Activated gamma-delta T cell treated with anti-CD3 and anti-CD28 coated beads, Interleukin-2, amount 50 U/mL, for 16 hours (primary cell): ENCODE measurements at places on chromosomes 1 and 21.
A peak's percentile ranks its signal among the peaks of the same experiment; 100 is the strongest.

DNA sequence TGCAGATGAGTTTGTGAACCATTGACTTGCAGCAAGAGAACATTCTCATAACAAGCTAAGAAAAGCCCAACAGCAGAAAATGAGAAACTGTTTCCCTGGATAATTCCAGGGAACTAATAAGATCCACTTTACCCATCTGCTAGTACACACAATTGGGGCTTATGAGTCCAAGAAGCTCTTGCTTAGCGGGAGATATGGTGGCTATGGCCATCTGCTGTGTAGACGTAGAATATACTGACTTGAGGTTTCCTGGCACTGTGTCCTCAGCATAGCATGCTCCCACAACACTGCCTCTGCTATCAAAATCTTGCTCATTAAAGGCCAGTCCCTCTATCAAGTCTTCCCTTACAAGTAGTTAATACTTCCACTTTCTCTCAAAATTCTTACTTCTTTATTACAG lies 6.8 kb upstream of the RXRG start:
- DNase-seq = no peak

DNA sequence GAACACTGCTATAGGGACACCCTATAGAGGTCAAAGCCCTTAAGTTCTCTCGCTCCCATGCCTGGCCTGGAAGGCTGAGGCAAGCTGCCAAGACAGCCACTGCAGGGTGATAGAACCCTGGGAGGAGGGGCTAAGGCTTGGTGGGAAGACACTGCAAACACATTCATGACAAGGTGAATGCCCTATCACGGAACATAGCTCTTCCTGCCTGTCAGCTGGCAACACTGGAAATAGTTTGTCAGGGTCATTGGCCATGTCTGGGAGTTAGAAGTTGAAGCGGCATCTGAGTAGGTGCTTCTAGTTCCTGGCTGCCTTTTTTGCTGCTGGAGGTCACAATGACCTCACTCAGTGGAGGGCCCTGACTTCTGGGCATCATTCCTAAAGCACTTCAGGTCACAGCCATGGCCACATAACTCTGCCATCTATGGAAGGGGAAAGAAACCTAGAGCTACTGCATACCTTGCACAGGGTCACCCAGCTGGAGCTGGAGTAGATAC lies 4.2 kb downstream of the FABP3 start:
- no peak for DNase-seq

- DNase-seq = no peak
Measured at GRCh38 chr1:14924455-14925331, 228.9 kb upstream of the TMEM51 start.

- no peak for DNase-seq
Measured at GRCh38 chr1:23566304-23566703, 7.0 kb upstream of the ID3 start.

DNA sequence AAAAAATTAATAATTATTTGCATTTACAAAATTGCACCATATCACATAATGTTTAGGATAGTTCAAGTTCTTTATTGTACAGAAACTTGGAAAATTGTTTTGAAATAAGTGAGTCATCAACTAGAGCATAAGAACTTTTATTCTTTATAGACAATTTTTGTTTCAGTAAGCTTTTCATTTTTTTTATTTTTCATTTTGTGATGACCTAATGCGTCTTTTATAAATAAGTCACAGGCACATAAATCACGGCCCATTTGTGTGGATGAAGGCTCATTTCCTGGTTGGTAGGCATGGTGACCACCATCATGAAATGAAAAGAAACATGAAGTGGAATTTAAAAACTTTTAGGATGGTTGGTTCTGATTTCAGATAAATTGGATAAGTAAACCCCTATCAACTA lies 39.3 kb downstream of the SPAG17 start:
- DNase-seq = no peak

- peak; percentile 57 for DNase-seq
Measured at GRCh38 chr1:206590025-206590758, 22.1 kb downstream of the EIF2D start.

DNA sequence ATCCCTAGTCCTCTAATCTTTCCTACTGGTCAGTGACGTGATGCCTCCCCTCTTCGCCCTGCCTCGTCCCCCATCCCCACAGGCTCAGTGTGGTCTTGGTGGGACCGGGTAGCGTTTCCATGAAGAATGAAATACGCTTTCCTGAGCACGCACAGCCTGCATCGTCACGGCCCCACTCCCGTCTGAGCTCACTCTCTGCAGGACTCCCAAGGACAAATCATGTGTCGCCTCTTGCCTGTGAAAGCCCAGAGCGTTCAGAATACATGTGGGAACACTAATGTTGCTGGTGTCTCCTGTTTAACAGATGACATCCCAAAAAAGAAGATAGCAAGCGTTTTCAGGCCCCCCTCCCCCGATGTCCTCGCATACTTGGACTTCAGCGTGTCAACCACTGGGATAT lies 49.2 kb downstream of the S100B start:
- no peak for DNase-seq

DNA sequence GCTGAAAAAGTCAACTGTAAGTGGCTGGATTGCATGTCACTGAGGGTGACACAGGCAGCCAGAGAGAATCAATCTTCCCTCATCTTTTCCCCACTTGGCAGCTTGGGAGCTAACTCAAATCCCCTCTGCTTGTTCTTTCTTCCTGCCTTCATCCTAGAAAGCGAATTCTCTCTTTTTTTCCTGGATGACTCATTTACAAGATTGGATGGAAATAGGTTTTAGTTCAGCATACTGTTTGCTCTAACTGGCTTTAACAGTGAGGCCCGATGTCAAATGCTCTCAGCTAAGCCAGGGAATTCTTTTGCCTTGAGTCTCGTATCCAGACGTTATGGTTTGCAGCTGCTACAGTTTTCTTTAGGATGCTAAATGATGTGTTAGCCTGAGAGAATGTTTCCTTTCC lies 72.7 kb downstream of the HUNK start:
- DNase-seq = no peak

DNA sequence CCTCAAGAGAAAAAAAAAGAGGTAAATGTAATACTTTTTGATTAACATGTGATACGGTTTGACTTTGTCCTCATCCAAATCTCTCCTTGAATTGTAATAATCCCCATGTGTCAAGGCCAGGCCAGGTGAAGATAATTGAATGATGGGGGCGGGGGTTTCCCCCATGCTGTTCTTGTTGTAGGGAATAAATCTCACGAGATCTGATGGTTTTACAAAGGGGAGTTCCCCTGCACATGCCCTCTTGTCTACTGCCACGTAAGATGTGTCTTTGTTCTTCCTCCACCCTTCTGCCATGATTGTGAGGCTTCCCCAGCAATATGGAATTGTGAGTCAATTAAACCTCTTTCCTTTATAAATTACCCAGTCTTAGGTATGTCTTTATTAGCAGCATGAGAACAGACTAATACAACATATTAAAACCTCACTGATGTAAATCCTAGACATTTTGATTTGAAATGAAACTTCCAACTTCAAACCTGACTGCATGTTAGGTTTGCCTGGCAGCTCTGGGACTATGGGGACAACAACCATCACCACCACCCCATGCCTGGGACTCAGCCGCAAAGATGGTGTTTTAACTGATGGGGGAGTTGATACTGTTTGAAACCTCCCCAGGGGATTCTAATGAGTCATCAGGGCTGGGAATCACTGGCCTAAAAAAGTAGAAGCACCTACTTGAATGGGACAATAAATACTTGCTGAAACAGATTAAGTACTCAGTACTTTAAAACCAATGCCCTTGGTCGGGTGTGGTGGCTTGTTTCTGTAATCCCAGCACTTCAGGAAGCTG lies 32.8 kb upstream of the BACH1 start:
- no peak for DNase-seq

- no peak for DNase-seq
Measured at GRCh38 chr1:68213843-68214242, 18.5 kb downstream of the WLS start.

DNA sequence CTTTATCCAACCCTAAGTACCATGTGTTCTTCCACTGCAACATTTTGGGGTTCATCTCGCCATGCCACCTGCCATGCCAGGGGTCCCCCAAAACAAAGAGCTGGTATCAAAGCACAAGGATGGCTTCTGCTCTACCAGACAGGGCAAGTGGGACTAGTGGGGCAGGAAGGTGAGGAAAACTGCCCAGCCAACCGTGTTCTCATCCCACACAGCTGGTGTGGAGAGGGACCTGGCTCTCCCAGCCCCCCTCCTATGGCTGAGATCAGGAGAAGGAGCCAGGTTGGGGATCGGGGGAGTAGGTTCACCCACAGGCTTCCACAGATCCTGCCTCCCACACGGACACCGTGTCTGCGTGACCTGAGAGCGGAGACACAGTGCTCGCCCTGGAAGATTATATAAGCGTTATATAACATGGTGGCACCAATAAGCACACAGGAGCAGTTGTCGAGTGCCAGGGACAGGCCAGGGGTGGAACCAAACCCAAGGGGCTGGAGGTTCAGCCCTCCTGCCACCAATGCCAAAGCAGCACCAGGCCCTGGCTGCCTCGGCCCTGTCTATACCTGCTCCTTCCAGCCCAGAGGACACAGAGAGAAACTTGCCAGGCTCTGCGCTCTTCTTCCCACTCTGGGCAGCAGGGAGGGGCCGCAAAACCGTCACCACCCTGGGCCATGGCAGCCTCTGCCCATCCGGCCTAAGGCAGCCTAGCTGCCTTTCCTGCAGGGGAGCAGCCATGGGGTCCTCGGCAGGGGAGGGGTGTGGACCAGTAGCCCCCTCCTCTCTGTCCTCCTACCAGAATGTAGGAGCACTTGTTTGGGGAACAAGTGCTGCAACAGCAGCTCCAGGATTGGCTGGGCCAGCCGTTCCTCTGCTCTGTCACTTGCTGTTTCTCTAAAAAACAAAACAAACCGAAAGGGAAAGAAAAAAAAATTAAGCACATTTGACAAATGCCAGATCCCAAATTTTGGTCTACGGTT lies 43.5 kb downstream of the CD34 start:
- DNase-seq = no peak

DNA sequence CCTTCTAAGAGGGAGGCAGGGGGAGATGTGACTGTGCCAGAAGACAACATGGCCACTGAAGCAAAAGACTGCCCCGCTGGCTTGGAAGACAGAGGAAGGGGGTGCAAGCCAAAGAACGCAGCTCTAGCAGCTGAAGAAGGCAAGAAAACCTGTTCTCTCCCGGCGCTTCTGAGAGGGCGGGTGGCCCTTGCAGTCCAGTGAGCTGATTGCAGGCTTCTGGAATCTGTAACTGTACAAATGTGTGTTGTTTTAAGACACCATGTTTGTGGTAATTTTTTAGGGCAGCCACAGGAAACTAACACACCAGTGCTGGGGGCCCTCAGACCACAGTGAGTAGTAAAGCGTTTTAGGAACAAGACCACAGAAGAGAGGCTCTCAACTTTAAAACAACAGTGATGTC lies 47.0 kb downstream of the CD46 start:
- DNase-seq = no peak

GRCh38 chr1:7587108-7587772 lies 183.9 kb upstream of the VAMP3 start:
- no peak for DNase-seq

- DNase-seq = no peak
Measured at GRCh38 chr21:27614231-27614630, 647.3 kb upstream of the ADAMTS5 start.

- no peak for DNase-seq
Measured at GRCh38 chr1:81151206-81151605, 649.5 kb upstream of the ADGRL2 start.

DNA sequence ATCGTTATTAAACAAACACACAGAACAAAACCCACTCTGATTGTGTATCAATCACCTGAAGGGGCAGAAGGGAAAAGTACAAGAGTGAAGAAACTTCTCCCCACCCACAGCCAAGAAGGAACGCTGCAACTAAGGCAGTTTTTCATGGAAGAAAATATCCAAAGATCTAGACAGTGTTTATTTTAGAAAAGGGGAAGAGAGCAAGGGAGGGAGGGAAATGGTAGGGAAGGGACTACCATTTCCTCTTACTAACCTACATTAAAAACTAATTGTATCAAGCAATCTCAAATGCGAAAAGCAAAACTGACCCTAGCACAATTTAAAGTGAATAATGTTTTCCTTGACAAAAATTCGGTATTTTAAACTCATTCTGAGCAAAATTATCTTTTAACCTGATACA lies 3.5 kb downstream of the NRIP1 start:
- no peak for DNase-seq

DNA sequence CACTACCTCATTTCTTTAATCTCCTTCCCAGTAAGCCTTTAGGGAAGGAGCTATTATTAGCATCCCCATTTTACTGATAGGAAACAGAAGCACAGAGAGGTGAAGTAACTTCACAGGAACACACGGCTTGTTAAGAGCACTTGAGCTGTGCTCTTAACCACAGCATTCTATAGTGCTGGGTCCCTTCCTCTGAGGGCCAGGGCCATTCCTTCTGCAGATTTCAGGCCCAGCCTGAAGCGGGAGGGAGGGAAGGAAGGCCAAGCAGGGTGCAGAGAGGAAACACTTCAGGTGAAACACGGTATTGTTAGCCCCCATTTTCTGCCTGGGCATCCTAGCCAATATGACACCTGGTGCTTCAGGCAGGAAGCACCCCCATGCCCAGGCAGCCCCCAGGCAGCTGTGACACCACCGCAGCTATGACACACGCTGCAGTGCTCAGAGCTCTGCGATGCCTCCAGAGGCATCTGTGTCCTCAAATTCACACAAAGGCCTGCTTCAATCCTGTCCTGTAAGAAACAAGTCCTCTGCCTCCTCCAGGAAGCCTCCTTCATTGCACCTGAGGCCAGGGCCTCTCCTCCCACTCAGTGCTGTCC lies 4.5 kb upstream of the EXTL1 start:
- DNase-seq = no peak
